ENCODE measurements at places on chromosomes 3 and 15.

DNA sequence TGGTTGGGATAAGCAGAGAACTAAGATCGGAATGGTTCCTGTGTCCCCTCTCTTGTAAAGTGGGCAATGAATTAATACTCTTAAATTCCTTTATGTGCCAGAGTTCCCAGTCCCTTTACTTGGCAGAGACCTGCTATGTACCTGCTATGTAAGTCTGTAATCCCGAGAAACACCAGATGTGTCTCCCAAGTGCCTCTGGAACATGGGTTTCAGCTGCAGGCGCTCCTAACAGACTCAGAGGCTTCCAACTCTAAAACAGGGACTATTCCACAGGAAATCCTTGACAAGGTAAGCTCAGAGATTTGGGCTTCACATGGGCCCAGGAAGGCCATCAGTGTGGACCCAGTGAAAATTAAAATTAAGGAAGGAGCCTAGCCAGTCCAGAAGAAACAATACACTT lies 117.7 kb upstream of the PLCL2 start:
- DNase-seq = no peak

GRCh38 chr15:92848852-92849598 lies 51.1 kb upstream of the CHD2 start:
- DNase-seq = no peak

GRCh38 chr3:170713653-170714052 lies 127.8 kb upstream of the SLC7A14 start:
- DNase-seq = no peak

DNA sequence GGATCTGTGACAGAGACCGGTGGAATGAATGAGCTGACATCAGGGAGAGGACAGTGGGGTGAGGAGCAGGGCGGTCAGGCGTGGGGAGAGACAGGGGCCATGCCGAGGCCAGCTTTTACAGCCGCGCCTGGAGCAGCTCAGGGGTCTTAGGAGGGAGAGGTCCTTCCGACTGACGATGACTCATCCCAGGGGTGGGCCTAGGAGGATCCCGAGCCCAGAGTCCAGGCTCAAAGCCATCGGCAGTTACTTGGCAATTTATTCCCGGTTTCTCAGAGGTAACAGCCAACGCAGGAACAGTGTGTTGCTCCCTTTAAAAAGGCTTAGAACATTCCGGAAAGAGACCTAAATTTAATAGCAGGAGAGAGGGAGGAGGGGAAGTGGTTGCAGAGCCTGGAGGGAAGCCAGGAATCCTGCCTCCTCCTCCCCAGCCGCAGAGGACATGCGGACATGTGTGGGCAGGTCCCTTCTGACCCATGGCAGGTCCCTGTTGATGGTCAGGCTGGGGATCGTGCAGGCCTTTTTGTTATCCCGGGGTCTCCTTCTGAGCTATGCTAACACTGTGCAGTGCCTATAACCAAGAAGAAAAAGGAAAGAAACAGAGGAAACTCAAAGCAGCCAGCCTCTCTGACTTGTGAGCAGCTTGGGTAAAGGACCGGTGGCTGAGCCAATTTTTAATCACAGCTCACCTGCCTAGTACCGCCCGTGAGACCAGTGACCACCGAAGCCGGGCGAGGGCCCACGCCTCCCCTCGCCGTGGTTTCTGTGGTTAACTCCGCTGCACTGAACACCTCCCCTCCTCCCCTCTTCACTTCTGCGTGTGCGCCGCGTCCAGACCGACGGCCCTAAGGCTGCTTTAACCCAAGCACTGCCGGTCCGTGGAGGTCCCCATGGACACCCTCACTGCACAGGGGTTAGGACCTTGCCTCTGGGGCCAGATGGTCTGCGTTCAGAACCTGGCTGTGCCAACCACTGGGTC lies 392.4 kb upstream of the PROK2 start:
- no peak for DNase-seq

All from NCI-H1436 treated with DMSO at 0.1 percent for 48 hours (cell line).